ENCODE measurements at places on chromosomes 12 and 14.

DNA sequence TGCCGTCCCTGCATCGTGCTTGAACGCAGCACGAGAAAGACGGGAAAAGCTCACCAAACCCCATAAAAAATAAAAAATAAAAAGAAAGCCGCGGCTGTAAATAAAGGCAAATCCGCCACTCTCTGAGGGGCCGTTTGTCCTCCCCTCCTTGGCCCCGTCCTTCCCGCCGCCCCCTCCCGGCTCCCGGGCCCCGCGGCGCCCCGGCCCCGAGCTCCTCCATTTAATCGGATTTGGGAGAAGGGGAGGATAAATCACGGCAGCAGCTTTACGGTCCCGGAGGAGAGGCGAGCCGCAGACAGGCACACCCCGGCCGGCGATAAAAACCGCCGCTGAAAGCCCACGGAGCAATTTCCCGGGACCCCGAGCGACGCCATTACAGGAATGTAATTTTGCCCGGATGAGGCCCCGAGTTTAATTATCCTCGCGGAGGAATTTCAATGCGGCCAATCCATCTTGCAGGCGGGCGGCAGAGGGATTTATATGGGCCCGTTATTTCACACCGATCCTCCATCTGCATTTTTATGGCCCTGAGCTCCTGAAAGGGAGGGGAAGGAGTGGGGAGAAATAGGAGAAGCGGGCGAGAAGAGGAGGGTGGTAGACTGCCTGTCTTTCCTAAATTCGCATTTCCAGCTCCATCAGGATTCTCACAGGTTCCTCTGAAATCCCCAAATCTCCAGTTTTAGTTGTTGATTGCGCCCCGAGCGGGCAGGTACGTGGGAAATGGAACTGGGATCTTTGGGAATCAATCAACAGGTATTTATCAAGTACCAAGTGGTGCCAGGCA, 1.3 kb upstream of the ATP5MC2 start:
- peaks cover 15% of the 10 kb centered on the region for H3K36me3 ChIP-seq
- H3K4me1 ChIP-seq = peaks cover 41% of the 10 kb centered on the region
- DNase-seq = peak; percentile 84

DNA sequence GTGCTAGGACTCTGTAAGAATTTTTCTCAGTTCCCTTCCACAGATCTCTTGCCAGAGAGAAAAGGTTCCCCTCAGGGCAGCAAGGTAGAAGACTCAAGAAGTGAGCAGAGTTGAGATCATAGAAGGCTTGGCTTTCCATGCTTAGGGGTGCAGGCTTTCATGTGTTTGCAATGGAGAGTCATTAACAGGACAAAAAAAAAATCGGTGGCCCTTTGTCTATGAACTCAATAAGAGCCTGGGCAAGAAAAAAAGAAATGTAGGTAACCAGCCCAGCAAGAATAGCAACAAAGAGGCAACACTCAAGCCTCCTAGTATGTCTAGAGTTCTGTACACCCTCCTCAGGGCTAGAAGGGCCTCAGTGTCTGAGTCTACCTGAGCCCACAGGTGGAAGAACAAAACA, 23.4 kb upstream of the LRP6 start:
- no peak for DNase-seq
- H3K4me1 ChIP-seq = peaks cover 4% of the 10 kb centered on the region
- no peak overlapping the region for H3K4me3 ChIP-seq
- no peaks in the 10 kb centered on the region for H3K36me3 ChIP-seq
- H3K27ac ChIP-seq = no peak overlapping the region

DNA sequence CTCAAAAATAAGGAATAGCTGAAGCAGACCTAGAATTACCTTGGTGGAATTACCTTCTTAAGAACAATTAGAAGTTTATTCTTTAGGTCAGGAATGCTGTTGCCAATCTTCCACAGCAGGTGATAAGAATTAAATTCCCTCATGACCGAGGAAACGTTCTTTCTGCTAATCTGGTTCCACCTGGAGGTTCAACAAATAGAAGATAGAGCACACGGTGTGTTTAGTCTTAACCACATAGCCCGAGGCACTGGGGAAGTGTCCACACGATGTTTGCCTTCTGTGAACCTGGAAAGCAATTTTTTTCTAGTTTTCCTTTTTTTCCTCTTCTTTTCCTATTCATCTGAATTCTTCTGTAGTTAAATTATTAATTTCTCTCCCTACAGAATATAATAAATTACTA, 906.9 kb downstream of the NRXN3 start:
- H3K4me1 ChIP-seq = no peaks in the 10 kb centered on the region
- no peak for DNase-seq
- no peaks in the 10 kb centered on the region for H3K36me3 ChIP-seq
- no peak overlapping the region for H3K4me3 ChIP-seq
- H3K27ac ChIP-seq = no peak overlapping the region

GRCh38 chr12:98724384-98725155, 79.5 kb downstream of the APAF1 start:
- H3K27me3 ChIP-seq = no peaks in the 10 kb centered on the region
- no peak overlapping the region for H3K4me3 ChIP-seq
- H3K36me3 ChIP-seq = peaks cover 45% of the 10 kb centered on the region
- H3K27ac ChIP-seq = no peak overlapping the region
- H3K4me1 ChIP-seq = no peaks in the 10 kb centered on the region

- no peak for DNase-seq
- H3K27me3 ChIP-seq = no peaks in the 10 kb centered on the region
- peaks cover 3% of the 10 kb centered on the region for H3K36me3 ChIP-seq
- no peak overlapping the region for H3K4me3 ChIP-seq
- H3K27ac ChIP-seq = no peak overlapping the region
- H3K4me1 ChIP-seq = peaks cover 14% of the 10 kb centered on the region
Observed at GRCh38 chr14:93025055-93025454, 90.7 kb downstream of the ITPK1 start.

GRCh38 chr12:2354151-2354991, 301.6 kb downstream of the CACNA1C start:
- H3K27me3 ChIP-seq = peaks cover 27% of the 10 kb centered on the region
- no peak overlapping the region for H3K27ac ChIP-seq
- peaks cover 22% of the 10 kb centered on the region for H3K4me1 ChIP-seq
- H3K36me3 ChIP-seq = no peaks in the 10 kb centered on the region
- DNase-seq = peak; percentile 46

DNA sequence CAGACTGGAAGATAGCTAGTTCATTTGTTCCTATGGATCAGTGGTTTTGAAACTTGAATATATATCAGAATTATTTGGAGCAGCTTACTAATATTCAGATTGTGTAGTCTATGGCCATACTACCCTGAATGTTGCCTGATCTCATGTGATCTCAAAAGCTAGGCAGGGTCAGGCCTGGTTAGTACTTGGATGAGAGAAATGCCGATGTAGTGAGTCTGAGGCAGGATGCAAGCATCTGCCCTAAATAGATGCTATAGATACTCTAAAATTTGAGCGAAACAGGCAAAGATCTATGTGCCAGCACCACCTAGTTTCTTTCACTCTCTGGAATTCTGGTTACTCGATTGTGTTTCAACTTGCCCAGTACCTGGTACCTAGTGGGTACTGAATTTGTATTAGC, 40.9 kb downstream of the FRMD6 start:
- no peak overlapping the region for H3K4me3 ChIP-seq
- H3K27ac ChIP-seq = no peak overlapping the region
- H3K4me1 ChIP-seq = no peaks in the 10 kb centered on the region
- peaks cover 5% of the 10 kb centered on the region for H3K36me3 ChIP-seq

DNA sequence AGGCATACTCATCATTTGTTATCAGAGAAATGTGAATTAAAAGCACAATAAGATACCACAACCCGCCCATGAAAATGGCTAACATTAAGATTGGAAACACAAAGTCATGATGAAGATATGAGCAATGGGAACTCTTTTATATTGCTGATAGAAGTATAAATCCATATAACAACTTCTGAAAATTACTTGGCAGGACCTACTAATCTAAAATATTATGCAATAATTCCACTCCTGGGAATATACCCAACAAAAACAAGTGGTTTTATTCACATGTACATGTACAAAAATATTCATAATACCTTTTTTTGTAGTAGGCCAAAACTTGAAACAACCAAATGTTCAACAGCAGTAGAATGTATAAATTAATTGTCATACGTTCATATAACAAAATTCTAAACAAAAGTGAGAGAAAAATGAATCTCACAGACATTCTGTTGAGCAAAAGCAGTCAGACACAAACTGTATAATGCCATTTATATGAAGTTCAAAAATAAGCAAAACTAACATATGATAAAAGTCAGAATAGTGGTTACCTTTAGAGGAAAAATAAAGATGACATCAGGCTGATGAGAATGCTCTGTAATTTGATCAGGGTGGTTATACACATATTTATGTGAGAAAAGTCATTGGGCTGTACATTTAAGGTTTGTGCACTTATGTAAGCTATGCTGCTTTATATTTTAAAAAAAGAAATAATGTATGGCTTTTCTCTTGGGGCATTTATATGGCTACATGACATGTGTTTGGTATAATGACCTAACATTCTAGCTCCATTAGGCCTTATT, 309.2 kb upstream of the KITLG start:
- no peak for DNase-seq
- H3K4me3 ChIP-seq = no peak overlapping the region
- H3K27me3 ChIP-seq = no peaks in the 10 kb centered on the region
- H3K4me1 ChIP-seq = no peaks in the 10 kb centered on the region

GRCh38 chr12:52903855-52904508, 894 bp downstream of the KRT8 start:
- H3K4me1 ChIP-seq = peaks cover 18% of the 10 kb centered on the region
- no peaks in the 10 kb centered on the region for H3K27me3 ChIP-seq
- peak; percentile 39 for DNase-seq

DNA sequence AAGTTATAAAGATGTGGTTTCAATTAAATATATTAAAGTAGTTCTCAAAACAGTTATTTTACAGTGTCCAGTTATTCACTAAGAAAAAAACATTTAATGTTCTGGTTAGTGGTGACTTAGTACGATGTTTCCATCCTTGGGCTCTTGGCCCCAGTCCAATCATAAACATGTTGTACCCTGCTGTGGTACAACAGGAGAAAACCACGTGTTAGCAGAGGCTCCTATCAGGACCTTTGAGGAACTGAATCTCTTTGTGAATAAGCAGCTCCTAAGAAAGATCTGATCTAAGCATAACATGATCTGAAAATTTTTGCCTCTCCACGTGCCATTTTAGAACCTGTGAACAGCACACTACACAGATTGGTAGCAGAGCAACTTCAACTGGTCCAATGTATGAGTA, 234.0 kb downstream of the SYT1 start:
- H3K27me3 ChIP-seq = no peaks in the 10 kb centered on the region
- no peak overlapping the region for H3K27ac ChIP-seq
- no peaks in the 10 kb centered on the region for H3K36me3 ChIP-seq
- H3K4me3 ChIP-seq = no peak overlapping the region
- no peaks in the 10 kb centered on the region for H3K4me1 ChIP-seq

- H3K4me1 ChIP-seq = no peaks in the 10 kb centered on the region
- H3K27ac ChIP-seq = no peak overlapping the region
- H3K36me3 ChIP-seq = peaks cover 33% of the 10 kb centered on the region
- H3K4me3 ChIP-seq = no peak overlapping the region
- H3K27me3 ChIP-seq = no peaks in the 10 kb centered on the region
Observed at GRCh38 chr14:67646131-67646530, 26.4 kb downstream of the ARG2 start.

DNA sequence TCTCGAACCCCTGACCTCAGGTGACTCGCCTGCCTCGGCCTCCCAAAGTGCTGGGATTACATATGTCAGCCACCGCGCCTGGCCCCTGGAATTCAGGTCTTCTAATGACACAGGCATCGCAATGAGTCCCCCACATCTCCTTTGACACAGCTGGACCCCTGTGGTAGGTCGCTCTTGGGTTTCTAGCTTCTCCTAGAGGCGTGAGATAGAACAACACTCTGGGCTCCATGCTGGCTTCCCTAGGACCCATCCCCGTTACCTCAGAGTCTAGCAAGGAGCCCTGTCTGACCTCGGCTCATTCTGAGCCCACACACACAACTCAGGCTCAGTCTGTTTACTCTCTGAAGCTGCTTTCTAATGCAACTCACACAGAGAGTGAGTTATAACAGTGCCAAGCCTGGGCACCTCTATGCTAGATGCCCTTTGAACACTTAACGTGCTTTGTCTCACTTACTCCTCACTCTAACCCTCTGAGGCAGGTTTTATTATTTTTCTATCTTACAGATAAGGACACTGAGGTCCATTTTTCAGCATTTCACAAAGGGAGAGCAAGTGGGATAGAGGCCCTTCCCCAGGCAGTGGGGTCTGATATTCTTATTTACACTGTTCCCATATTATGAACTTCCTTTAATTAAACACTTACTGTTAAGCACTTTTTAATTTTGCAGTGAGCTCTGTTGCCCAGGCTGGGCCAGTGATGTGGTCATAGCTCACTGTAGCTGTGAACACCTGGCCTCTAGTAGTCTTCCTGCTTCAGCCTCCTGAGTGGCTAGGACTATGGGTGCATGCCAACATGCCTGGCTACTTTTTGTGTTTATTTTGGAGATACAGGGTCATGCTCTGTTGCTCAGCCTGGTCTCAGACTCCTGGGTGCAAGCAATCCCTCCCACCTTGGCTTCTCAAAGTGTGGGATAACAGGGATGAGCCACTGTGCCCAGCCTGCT, 40.6 kb upstream of the RBM19 start:
- no peaks in the 10 kb centered on the region for H3K4me1 ChIP-seq
- peaks cover 24% of the 10 kb centered on the region for H3K27me3 ChIP-seq
- no peak overlapping the region for H3K4me3 ChIP-seq
- DNase-seq = no peak

- peaks cover 63% of the 10 kb centered on the region for H3K36me3 ChIP-seq
- DNase-seq = no peak
- no peak overlapping the region for H3K27ac ChIP-seq
- no peak overlapping the region for H3K4me3 ChIP-seq
Observed at GRCh38 chr14:93946541-93947090, 19.5 kb downstream of the FAM181A start.

GRCh38 chr12:97306147-97306546, 156.5 kb upstream of the RMST start:
- no peak overlapping the region for H3K27ac ChIP-seq
- H3K27me3 ChIP-seq = no peaks in the 10 kb centered on the region
- no peaks in the 10 kb centered on the region for H3K36me3 ChIP-seq
- H3K4me1 ChIP-seq = no peaks in the 10 kb centered on the region
- H3K4me3 ChIP-seq = no peak overlapping the region

DNA sequence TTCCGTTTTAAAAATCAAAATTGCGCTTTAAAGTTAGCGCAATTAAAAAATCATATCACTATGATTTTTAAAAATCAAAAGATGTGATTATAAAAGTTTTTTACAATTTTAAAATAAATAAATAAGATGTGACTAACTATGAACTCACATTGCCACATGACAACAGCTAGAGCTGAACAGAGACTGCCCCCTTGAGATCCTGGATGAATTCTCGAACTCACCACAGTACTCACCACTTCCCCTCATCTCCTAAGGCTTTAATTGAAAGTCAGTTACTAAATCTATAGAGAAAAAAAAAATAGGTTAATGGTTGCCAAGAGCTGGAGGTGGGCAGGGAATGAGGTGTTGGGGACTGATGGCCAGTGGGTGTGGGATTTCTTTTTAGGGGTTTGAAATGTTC, 384.2 kb downstream of the ZFP36L1 start:
- H3K4me3 ChIP-seq = no peak overlapping the region
- no peak for DNase-seq
- H3K4me1 ChIP-seq = peaks cover 6% of the 10 kb centered on the region
- no peaks in the 10 kb centered on the region for H3K36me3 ChIP-seq
- no peaks in the 10 kb centered on the region for H3K27me3 ChIP-seq

GRCh38 chr12:41485203-41485602, 297.1 kb downstream of the PDZRN4 start:
- no peaks in the 10 kb centered on the region for H3K4me1 ChIP-seq
- H3K4me3 ChIP-seq = no peak overlapping the region
- no peaks in the 10 kb centered on the region for H3K27me3 ChIP-seq
- no peaks in the 10 kb centered on the region for H3K36me3 ChIP-seq
- no peak overlapping the region for H3K27ac ChIP-seq
- DNase-seq = no peak

GRCh38 chr12:10247436-10248058, 34.9 kb downstream of the GABARAPL1 start:
- H3K27me3 ChIP-seq = no peaks in the 10 kb centered on the region
- H3K4me3 ChIP-seq = no peak overlapping the region
- H3K36me3 ChIP-seq = no peaks in the 10 kb centered on the region
